ENCODE measurements at places on chromosomes 4 and X. TPM values are rescaled to one million over a fixed set of nuclear protein-coding genes. Genes with fewer than 3 reads are reported as not detected.

The TRAPPC11 gene
- total RNA-seq = 46.6 TPM

The CXXC4 gene
- total RNA-seq = under 0.01 TPM

The UXT gene
- total RNA-seq = 143 TPM

The MSX1 gene
- total RNA-seq = 1.3 TPM

The SOWAHB gene
- under 0.01 TPM for total RNA-seq

The L1CAM gene
- 0.99 TPM for total RNA-seq

The YIPF7 gene
- not detected for total RNA-seq

The FGA gene
- total RNA-seq = not detected

The RGN gene
- 23.8 TPM for total RNA-seq

The MAGEA10 gene
- not detected for total RNA-seq

The CLNK gene
- total RNA-seq = not detected

DNA sequence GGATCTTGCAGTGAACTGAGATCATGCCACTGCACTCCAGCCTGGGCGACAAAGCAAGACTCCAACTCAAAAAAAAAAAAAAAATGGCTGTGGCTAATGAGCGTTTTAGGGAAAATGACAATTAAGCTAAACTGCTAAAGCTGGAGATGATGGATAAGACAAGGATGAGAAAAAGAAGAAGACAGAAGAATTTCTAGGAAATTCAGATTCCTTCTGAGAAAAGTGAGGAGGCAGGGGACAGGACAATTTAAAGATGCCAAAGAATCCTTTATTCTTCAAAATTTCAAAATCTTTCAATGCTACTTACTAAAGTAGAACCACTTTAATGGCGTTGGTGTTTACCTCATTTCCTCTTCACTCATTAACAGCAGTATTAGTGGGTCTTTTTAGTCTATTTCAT, 7.7 kb downstream of the PALLD start:
- no peaks in the 10 kb centered on the region for H3K27me3 ChIP-seq
- DNase-seq = no peak
- no peaks in the 10 kb centered on the region for H3K4me1 ChIP-seq
- H3K36me3 ChIP-seq = no peaks in the 10 kb centered on the region
- H3K4me3 ChIP-seq = no peak overlapping the region

DNA sequence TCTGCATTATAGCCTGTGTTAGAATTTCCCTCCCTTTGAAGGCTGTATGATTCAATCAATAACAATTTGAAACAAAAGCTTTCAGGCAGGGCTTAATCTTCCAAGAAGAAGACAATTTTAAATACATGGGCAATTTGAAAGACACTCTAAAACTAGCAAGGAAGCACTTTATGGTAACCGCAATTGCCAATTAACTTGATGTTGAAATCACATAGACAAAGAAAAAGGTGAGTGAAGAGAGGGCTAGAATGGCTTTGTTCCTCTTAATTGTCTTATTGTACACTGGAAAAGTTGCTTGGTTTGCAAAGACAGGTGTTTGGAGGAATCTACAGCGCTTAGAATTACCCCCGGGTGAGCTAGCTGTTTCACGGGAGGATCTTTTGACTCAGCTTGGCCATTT, 74.4 kb upstream of the PRKX start:
- H3K27ac ChIP-seq = no peak overlapping the region
- H3K36me3 ChIP-seq = no peaks in the 10 kb centered on the region
- H3K4me1 ChIP-seq = no peaks in the 10 kb centered on the region

DNA sequence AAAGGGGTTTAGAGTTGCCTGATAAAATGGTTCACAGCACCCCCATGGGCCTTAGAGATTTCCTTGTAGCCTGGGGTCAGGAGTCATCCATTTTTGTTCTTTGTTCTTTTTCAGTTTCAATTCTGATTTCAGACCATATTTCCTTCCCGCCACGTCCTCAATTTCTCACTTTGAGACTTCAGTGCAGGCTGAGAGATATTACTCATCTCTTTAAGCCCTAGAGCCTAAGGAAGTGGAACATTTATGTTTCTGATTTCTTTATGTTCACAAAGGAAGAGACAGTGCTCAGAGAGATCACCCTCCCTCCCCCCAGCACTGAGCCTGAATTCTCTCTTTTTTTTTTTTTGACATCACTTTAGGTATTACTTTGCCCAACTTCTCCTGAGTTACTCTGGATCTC, 56.3 kb downstream of the MSN start:
- H3K27ac ChIP-seq = peak overlapping the region; percentile 38
- H3K27me3 ChIP-seq = no peaks in the 10 kb centered on the region
- DNase-seq = no peak
- peaks cover 4% of the 10 kb centered on the region for H3K4me1 ChIP-seq
- no peaks in the 10 kb centered on the region for H3K36me3 ChIP-seq

DNA sequence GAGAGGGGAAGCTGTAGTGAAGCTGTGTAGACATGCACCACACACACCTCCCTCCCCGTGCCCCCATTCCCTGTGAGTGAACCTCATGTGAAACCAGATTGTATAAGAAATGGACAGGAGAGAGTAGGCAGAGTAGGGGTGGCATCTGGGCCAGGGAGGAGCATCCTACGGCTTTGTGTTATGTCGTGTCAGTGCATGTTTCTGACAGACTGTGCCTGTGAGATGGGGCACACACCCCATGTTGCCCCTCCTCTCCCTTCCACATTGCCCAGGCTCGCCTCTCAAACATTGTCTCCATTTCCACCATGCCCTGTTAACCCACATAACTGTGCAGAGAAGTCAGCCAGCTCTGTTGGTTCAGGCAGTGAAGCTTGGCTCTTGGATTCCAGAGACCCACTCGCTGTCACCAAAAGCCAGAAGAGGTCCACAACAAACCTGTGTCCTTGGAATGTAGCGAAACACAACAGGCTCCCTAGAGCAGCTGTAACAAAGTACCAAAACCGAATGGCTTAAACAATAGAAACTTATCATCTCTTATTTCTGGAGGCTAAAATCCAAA, 56.1 kb downstream of the SLC9A6 start:
- no peaks in the 10 kb centered on the region for H3K27me3 ChIP-seq
- H3K36me3 ChIP-seq = no peaks in the 10 kb centered on the region
- DNase-seq = no peak
- H3K27ac ChIP-seq = no peak overlapping the region
- no peak overlapping the region for H3K4me3 ChIP-seq
- H3K4me1 ChIP-seq = no peaks in the 10 kb centered on the region

DNA sequence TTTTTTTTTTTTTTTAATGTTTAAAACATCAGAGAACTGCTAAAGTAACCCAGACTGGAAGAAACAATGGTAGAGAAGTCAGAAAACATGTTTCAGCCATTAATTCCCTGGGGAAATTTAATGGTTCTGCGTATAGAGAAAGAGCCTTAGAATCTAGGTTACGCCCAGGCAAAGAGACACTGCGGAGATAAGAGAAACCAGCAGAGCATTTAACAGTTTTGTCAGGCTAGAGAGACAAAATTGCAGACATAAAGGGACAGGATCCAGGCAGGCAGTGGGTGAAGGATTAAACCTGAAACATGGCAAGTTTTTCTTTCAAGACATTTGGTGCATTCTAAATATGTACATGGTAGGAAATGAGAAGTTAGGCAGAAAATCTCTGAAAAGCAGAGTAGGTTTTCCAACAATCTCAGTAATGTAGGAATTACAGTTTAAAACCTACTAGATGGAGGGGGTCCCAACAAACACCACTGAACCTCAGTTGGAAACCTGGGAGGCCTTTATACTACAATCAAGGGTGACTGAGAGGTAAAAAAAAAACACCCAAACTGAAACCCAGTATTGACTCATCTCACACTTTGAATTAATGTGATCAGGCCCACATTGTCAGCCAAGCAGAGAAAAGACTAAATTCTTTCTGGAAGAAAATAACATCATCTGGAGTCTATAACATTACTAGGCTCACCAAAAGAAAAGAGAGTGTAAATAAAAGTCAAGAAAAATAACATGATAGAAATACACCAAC, 254.2 kb upstream of the NWD2 start:
- H3K4me3 ChIP-seq = no peak overlapping the region
- no peaks in the 10 kb centered on the region for H3K36me3 ChIP-seq
- no peaks in the 10 kb centered on the region for H3K4me1 ChIP-seq
- H3K27me3 ChIP-seq = no peaks in the 10 kb centered on the region
- no peak for DNase-seq

- H3K36me3 ChIP-seq = no peaks in the 10 kb centered on the region
- DNase-seq = no peak
- no peaks in the 10 kb centered on the region for H3K27me3 ChIP-seq
- H3K4me3 ChIP-seq = no peak overlapping the region
- no peaks in the 10 kb centered on the region for H3K4me1 ChIP-seq
- H3K27ac ChIP-seq = no peak overlapping the region
These were observed 19.5 kb upstream of the GALNTL6 start for GRCh38 chr4:171793723-171794122.

GRCh38 chr4:170079981-170080380, 9.8 kb downstream of the AADAT start:
- no peaks in the 10 kb centered on the region for H3K36me3 ChIP-seq
- H3K27ac ChIP-seq = no peak overlapping the region
- no peak overlapping the region for H3K4me3 ChIP-seq
- H3K27me3 ChIP-seq = no peaks in the 10 kb centered on the region

GRCh38 chrX:20595928-20596575, 329.3 kb upstream of the RPS6KA3 start:
- no peaks in the 10 kb centered on the region for H3K36me3 ChIP-seq
- H3K4me3 ChIP-seq = no peak overlapping the region
- no peaks in the 10 kb centered on the region for H3K4me1 ChIP-seq
- no peak overlapping the region for H3K27ac ChIP-seq
- DNase-seq = peak; percentile 44

GRCh38 chr4:55635282-55635681, 816 bp downstream of the NMU start:
- H3K27ac ChIP-seq = no peak overlapping the region
- H3K27me3 ChIP-seq = peaks cover 35% of the 10 kb centered on the region
- H3K4me1 ChIP-seq = peaks cover 3% of the 10 kb centered on the region
- no peaks in the 10 kb centered on the region for H3K36me3 ChIP-seq
- DNase-seq = no peak

GRCh38 chrX:11269006-11269405, 24.2 kb upstream of the AMELX start:
- DNase-seq = no peak
- no peak overlapping the region for H3K4me3 ChIP-seq
- no peak overlapping the region for H3K27ac ChIP-seq
- H3K4me1 ChIP-seq = no peaks in the 10 kb centered on the region

GRCh38 chrX:131830400-131831184, 192.5 kb upstream of the STK26 start:
- H3K36me3 ChIP-seq = no peaks in the 10 kb centered on the region
- H3K4me3 ChIP-seq = no peak overlapping the region
- H3K27me3 ChIP-seq = no peaks in the 10 kb centered on the region
- H3K27ac ChIP-seq = no peak overlapping the region

DNA sequence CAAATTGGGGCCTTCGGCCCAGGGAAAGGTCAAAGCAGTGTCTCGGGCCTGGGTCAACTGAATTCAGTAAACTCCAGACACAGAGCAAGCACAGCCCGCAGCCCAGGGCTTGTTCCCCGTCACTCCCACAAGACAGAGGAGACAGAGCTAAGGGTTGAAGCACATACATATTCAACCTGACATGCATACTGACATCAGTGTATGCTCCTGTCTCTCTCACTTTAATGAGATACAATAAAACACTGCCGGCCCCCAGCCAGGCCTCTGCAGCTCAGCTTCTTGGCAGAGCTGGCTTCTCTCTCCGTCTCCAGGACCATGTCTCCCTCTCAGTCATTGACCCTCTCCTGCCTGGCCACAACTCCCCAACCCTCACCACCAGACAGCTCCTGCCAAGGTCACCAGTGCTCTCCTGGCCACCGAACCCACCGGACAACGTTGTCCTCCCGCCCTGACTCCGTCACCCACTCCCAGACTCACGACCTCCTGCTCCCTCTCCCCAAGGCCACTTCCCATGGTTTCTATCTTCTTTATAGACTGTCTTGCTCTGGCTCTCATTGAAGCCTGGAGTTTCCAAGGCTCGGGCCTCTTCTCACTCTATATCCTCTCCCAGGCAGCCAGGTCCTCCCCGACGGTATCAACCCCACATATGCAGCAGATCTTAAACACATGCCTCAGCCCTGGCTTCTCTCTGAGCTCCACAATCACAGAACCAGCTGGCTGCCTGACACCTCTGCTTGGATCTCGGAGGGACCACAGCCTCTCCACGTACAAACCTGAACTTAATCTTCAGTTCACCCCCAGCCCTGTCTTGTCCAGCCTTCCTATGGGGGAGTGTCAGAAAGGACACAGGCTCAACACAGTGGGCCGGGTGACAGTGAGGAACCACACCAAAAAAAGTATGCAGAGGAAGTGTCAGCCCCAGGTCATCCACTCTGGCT, 67.7 kb upstream of the C4orf50 start:
- H3K4me1 ChIP-seq = no peaks in the 10 kb centered on the region
- H3K4me3 ChIP-seq = no peak overlapping the region
- H3K27me3 ChIP-seq = no peaks in the 10 kb centered on the region
- DNase-seq = no peak
- H3K27ac ChIP-seq = no peak overlapping the region
- H3K36me3 ChIP-seq = no peaks in the 10 kb centered on the region

GRCh38 chr4:135338181-135338580, 1136.6 kb upstream of the PABPC4L start:
- no peak overlapping the region for H3K27ac ChIP-seq
- no peak overlapping the region for H3K4me3 ChIP-seq
- H3K27me3 ChIP-seq = no peaks in the 10 kb centered on the region
- DNase-seq = no peak

- no peaks in the 10 kb centered on the region for H3K36me3 ChIP-seq
- H3K27me3 ChIP-seq = no peaks in the 10 kb centered on the region
- no peak overlapping the region for H3K4me3 ChIP-seq
These were observed 30.5 kb upstream of the PPP2R2C start for GRCh38 chr4:6502747-6503465.

GRCh38 chr4:89906777-89907521, 12.3 kb downstream of the MMRN1 start:
- H3K27me3 ChIP-seq = no peaks in the 10 kb centered on the region
- no peaks in the 10 kb centered on the region for H3K36me3 ChIP-seq
- DNase-seq = peak; percentile 20
- H3K4me1 ChIP-seq = no peaks in the 10 kb centered on the region
- no peak overlapping the region for H3K4me3 ChIP-seq
- H3K27ac ChIP-seq = no peak overlapping the region

DNA sequence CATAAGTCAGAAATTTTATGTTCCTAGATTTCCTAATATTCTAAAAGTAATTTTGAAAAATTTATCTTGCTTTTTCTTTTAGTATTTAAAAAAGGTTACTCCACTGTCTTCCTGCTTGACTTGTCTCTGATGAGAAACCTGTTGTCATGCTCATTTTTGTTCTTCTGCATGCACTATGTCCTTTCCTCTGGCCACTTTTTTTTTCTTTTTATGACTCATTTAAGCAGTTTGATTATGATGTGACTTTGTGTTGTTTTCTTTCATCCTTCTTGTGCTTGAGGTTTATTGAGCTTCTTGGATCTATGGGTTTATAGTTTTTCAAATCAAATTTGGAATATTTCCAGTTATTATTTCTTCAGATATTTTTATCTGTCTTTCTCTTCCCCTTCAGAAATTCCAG, 12.0 kb upstream of the UFSP2 start:
- no peaks in the 10 kb centered on the region for H3K27me3 ChIP-seq
- no peak overlapping the region for H3K27ac ChIP-seq
- no peak for DNase-seq
- no peaks in the 10 kb centered on the region for H3K4me1 ChIP-seq
- no peaks in the 10 kb centered on the region for H3K36me3 ChIP-seq
- no peak overlapping the region for H3K4me3 ChIP-seq

All from fibroblast of lung (primary cell).